K562 (cell line): ENCODE measurements at places on chromosomes 13 and 19.

GRCh38 chr13:97388373-97388772 is 45.6 kb upstream of the RAP2A start:
- no peak for DNase-seq

DNA sequence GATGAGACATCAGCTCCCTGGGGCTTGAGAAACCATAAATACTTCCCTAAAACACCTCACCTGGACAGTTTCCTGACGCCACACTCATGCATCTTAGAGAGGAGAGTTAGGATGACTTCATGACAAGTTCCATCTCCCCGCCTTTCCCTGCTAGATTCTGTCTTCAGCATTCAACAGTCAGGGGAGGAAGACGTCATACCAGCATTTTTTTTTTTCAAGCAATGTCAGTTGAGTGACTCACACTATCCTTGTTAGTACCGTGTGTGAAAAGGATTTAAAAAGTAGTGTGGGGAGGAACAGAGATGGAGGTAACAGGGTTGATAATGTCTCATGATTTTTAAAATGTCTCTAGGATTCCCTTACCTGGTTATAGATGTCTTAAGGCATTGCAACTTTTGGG is at the start of gene OR7D2:
Gene OR7D2 (plus strand): TSS at position 79 of the 400 bp plus-strand sequence. CDS start 6,803 bp downstream, outside the sequence.
- no peak for DNase-seq

GRCh38 chr19:30558793-30559192 is 186.6 kb downstream of the ZNF536 start:
- no peak for DNase-seq

GRCh38 chr19:48398375-48399235 is 5.1 kb downstream of the GRIN2D start:
- peak; percentile 94 for DNase-seq

GRCh38 chr13:50529154-50529882 is 314.2 kb downstream of the DLEU7 start:
- DNase-seq, result no peak

DNA sequence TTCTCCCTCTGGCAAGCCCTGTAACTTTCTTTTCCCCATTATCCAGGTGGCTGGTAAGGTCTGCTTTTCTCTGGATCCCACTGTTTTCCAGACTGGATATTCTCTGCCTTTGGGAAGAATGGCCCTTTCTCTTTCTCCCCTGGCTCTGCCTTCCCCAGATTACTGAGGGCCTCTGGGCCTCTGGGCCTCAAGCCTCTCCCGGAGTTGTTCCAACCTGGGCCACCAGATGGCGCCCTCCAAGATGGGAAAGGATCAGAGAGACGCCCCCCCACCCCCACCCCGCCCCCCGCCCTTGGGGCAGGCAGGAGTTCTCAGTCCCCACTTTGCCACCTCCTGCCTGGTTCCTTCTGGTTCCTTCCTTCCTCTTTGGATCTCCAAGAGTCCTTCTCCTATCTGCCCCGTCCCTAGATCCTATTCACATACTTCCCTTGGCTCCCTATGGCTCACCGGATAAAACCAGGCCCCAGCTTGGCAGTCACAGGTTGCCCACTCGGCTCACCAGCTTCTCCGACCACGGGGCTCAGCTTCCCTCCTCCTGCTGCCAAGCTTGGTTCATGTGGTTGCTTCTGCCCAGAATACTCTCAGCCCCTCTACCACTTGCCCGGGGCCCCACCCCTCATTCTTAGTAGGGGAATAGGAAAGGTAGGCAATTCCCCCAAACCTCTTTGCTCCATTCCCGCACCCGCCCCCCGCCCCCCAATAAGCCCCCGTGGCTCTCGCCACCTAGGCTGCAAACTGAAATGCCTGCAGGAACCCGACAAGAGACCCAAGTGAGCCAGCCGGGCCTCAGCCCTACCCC is 13.1 kb downstream of the EPS8L1 start:
- DNase-seq, result peak; percentile 86

DNA sequence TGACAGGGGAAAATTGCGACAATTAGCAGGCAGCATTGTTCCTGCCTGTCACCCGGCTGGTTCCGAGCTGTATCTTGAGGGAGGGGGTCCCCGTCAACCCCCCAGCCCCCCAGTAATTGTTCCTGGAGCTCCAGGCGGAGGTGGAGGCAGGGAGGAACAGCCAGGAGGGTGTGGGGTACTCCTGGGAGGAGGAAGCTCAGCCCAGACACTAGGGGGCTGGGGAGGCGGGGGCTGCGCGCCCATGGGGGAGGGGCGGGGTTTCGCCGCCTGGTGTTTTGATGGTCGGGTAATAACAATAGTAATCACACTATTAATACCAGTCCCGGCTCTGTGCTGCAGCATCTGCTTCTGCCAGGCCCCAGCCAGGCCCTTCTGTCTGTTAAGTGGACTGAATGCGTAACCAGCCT is 8.6 kb downstream of the NPAS1 start:
- DNase-seq, result peak; percentile 27

DNA sequence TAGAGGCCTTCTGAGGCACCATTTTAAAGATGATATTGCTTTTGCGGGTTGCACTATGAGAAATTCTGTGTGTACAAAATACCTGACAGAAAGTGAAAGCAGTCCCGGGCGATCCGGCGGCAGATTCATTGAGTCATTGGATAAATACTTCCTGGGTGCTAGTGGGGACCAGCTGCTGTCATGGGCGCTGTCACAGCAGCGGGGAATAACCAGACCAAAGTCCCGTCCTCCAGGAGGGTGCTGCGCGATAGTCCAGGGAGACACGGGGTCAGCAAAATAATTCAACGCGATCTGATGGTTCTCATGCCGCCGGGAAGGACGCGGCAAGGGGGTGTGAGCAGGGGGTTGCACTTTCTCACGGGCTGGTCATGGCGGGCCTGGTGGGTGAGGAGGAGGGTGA is 13.5 kb downstream of the ZFR2 start:
- DNase-seq, result no peak

GRCh38 chr13:64075543-64076271 is 2660.1 kb upstream of the PCDH20 start:
- DNase-seq, result peak; percentile 90

DNA sequence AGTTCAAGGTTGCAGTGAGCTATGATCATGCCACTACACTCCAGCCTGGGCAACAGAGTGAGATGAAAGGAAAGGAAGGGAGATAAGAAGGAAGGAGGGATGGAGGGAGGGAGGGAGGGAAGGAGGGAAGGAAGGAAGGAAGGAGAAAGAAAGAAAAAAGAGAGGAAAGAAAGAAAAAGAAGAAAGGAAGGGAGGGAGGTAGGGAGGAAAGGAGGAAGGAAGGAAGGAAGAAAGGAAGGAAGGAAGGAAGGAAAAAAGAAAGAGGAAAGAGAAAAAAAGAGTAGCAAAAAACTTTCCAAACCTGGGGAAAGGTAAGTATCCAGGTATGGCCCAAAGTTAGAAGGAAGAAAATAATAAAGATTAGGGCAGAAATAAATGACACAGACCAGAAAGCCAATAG is 7.1 kb downstream of the ZFP14 start:
- no peak for DNase-seq

DNA sequence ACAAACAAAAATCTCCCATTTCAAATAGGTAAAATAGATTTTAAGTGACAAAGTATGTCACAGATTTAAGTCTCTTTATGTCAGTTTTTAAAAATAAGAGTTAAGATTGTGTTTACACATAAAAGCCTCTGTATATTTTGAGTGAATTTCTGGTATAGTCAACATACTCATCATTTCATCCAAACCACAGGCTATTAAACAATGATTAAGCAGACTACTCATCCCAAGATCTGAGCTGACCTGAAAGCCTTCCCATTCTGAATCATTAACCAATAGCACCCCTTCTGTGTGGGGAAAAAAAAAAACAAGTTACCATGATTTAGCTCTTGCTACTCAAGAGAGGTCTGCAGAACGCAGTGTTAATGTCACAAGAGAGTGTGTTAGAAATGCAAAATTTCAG is 284.4 kb upstream of the NBEA start:
- no peak for DNase-seq

DNA sequence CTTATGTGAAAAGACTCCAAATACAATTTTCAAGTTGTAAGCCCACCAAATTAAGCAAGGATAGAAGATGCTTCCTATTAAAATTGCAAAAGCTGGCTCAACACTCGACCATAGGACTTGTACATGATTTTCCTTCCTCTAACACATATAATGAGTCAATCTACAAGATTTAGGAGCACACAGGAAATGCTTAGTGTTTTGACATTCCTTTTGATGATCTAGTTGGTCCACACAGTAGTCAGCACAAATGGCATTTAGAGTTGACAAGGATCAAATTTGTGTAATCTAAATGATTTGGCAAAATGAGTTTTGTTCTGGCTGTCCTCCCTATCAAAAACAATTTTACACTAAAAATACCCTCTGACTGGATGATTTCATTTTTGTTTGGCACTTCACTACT is 340.2 kb downstream of the DIAPH3 start:
- DNase-seq, result no peak

DNA sequence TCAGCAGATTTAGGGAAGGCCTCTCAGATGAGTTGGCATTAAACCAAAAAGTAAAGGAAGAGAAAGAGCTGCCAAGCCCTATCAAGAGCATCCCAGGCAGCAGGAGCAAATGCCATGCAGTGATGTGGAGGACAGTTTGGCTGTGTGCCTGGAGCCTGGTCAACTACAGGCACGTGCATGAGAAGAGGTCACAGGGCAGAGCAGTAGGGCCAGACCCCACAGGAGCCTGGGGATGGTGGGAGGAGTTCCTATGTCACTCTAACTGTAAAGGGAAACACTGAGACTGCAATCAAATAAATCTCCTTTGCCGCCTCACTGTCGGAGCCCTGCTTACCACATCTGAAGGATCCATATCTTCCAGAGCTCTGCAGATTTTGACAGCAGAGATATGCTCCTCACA is 240.5 kb downstream of the ENOX1 start:
- no peak for DNase-seq

GRCh38 chr13:93388701-93389100 is 162.1 kb downstream of the GPC6 start:
- no peak for DNase-seq

- no peak for DNase-seq
These were observed 7.1 kb upstream of the WTIP start for GRCh38 chr19:34474233-34474989.

- no peak for DNase-seq
These were observed 412.0 kb downstream of the LMO7 start for GRCh38 chr13:76048131-76048530.

DNA sequence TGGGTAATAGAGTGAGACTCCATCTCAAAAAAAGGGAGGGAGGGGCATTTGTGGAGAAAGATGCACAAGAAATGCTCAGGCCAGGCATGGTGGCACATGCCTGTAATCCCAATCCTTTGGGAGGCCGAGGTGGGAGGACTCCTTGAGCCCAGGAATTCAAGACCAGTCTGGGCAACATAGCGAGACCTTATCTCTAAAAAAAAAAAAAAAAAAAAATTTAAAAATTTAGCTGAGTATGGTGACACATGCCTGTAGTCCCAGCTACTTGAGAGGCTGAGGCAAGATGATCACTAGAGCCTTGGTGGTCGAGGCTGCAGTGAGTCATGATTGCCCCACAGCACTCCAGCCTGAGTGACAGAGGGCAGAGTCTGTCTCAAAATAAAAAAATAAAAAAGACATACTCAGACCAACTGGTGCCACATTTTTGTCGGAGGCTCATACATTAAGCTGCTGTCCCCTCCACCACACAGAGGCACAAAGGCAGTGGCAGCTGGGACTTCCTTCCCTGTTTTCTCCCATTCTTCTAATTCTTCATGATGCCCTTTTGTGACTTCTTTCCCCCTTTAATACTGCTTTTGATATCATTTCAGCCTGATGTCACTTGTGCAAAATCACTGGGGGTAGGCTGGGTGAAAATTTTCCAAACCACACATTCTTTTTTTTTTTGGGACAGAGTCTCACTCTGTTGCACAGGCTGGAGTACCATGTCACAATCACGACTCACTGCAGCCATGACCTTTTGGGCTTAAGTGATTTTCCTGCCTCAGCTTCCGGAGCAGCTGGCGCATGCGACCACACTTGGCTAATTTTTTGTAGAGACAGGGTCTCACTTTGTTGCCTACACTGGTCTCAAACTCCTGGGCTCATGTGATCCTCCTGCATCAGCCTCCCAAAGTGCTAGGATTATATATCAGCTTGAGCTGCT is 26.8 kb upstream of the CXCL17 start:
- no peak for DNase-seq

DNA sequence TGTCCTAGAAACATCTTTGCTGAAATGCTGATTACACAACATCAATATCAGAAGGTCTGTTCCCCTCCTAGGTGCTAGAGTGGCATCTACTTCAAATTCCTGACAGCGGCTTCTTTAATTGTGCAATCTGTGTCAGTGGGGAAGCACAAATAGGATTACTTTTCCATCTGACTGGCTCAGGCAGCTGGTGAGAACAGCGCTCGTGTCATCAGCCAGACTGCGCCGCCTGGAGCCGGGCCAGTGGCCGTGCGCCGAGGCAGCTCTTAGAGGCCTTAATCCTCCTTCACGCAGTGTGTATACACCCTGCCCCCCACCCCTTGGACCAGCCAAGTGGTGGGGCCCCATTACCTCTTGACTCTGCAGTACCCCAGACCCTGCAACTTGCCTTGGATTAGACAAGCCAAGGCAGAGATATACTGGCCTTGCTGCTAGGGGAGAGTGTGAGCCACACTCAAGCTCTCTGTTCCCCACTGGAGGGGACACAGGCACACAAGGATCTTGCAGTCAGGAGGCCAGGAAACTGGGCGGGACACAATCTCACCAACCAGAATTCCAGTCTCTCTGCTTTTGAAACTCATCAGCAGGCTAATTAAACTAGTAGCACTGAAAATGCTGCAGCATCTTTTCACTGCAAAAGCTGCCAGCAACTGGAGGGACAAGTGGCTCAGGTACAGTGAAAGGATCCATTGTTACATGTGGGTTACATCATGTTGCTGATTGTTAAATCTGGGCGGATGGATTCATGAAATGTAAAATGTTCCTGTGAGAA is 48.9 kb upstream of the EPHX3 start:
- DNase-seq, result peak; percentile 43

- no peak for DNase-seq
These were observed 23.0 kb upstream of the OLFM4 start for GRCh38 chr13:53005626-53006025.

GRCh38 chr13:113078902-113079780 is 26.4 kb upstream of the F7 start:
- DNase-seq, result no peak

DNA sequence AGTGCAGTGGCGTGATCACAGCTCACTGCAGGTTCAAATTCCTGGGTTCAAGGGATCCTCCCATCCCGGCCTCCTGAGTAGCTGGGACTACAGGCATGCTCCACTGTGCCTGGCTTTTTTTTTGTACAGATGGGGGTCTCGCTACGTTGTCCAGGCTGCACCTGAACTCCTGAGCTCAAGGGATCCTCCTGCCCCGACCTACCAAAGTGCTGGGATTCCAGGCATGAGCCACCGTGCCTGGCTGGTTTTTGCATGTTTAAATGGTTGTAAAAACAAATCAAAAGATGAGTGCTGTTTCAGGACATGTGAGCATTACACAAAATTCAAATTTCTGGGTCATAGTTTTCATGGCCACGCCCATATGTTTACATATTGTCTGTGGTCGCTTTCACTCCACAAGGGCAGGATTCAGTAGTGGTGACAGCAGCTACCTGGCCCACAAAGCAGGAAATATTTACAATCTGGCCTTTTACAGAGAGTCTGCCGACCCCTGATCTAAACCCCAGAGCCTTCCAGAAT is 5.3 kb downstream of the MATK start:
- no peak for DNase-seq
